ENCODE measurements at places on chromosomes 5 and 9.

GRCh38 chr5:8329773-8330172 is 460.8 kb downstream of the MTRR start:
- DNase-seq: no peak

DNA sequence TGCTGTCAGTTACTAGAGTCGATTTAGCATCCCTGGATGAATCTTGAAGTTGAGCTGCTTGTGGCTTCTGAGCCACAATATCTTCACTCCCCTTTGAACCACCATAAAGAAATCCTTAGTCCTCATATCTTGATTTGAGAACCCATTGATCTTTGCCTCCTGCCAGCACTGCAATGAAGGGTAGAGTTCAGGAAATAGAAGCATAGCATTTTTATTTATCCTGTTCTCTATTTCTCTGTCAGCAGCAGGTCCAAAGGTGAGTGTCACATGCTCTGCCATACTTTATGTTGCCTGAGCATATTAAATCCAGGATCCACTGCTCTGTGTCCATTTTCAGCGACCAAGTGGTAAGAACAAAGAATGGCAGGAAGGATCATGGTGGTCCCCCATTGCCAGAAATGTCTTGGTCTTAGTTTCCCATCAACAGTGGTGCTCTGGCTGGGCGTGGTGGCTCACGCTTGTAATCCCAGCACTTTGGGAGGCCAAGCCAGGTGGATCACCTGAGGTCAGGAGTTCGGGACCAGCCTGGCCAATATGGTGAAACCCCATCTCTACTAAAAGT is 80.2 kb upstream of the PANK3 start:
- DNase-seq: no peak

- no peak for DNase-seq
Measured at GRCh38 chr9:118326326-118326725, 622.1 kb downstream of the TLR4 start.

DNA sequence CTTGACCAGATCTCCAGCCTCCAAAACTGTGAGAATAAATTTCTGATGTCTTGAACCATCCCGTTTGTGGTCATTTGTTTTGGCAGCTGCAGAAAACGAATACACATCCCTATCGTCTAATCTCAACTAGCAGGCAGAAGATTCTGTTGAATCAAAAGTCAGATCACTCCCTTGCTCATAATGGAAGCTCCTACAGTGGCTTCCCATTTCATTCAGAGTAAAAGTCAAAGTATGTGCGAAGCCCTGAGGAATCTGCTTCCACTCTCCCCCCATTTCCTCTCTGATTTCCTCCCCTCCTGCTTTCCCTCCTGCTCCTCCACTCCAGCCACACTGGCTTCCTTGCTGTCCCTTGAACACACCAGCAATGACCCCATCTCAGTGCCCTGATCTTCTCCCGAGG is 34.8 kb upstream of the SPOCK1 start:
- DNase-seq: no peak

DNA sequence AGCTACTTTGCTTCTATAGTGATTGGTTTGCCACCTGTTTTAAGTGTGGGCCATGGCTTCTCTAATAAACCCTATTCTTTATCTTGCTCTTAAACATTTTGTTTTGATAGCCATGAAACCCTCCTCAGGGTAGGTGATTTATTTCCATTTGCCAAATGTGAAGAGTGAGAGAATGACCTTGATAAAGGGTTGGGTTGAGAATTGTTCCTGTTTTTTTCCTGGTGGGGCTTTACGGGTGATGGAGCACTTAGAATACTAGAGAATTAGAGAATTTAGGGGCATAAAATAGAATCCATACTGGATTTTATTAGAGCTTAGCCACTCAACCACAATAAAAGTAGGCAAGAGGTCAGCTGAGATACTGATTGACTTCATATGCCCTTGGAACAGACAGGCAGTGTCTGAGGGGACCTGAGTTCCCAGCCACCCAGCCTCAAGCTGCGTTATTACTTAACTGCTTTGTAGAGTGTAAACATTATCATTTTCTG is 68.9 kb downstream of the COMMD10 start:
- no peak for DNase-seq

GRCh38 chr5:72238712-72239445 is 81.2 kb downstream of the MRPS27 start:
- DNase-seq: no peak

GRCh38 chr9:95449016-95449415 is 67.8 kb downstream of the PTCH1 start:
- DNase-seq: no peak

- no peak for DNase-seq
Measured at GRCh38 chr5:119136666-119137318, 65.9 kb downstream of the DMXL1 start.

- no peak for DNase-seq
Measured at GRCh38 chr5:53027913-53028312, 38.8 kb downstream of the ITGA2 start.

GRCh38 chr5:173051746-173052145 is 4.4 kb upstream of the CREBRF start:
- DNase-seq: no peak

DNA sequence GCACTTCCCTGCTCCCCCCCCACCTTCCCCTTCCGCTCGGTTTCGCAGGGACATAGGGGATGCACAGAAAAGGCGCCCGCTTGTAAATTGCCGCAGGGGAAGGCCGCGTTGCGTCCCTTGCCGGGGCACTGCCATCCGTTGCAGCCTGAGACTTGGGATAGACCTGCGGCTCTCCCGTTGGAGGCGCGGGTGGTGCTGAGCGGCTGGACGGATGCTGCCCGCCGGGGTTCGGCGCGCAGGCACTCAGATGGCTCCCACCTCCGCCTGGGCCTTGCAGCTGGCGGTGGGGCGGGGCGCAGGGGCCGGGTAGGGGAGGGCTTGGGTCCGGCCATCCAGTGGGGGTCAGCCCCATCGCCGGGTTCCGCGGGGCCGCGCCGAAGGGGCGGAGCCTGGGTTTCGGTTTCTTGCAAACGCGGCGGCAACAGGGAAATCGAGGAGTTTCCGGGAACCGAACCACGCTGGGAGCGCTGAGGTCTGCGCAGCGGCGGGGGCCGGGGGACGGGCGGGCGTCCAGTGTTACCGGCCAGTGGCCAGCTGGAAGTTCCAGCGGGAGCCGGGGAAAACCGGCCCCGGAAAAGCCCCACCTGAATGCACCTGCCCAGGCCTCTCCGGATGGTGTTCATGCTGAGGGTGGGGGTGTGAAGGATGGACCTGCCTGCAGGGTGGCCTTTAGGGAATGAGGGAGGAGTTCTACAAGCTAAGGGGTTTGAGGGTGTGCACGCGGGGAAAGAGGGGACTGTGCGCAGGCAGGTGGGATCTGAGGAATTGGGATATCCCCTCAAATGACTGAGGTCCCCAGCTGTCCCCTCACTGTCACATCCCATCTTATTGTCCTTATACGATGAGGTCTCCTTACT is 6.3 kb upstream of the IRF1 start:
- peak; percentile 90 for DNase-seq

- peak; percentile 12 for DNase-seq
Measured at GRCh38 chr5:131171276-131171810, 599 bp downstream of the LYRM7 start.

DNA sequence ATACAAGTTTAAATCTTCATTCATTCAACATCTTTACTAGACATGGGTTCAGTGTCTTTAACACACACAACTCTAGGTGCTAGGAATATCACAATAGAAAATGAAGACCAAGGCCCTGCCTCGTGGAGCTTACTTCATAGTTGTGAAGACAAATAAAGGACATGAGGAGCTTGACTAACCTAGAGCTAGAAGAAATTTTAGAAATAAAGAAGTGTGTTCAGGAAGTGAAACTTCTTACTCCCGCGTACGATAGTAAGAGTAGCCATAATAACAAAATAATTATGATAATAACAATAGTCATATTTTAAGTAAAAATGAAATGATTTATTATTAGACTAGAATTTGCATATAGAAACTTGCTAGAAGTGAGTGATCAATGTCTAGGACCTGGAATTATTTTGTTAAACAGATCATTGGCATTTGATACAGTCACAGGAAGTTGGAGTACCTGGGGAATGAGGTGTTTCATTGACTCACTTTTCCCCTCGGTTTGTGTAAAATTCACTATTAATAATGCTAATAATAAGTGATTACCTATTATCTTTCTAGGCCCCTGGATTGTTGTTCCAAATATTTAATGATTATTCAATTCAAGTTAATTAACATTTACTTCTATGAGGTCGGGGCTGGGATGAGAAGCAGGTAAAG is 331.3 kb downstream of the NSG2 start:
- DNase-seq: no peak

- DNase-seq: no peak
Measured at GRCh38 chr9:123410281-123410910, 54.4 kb downstream of the CRB2 start.

DNA sequence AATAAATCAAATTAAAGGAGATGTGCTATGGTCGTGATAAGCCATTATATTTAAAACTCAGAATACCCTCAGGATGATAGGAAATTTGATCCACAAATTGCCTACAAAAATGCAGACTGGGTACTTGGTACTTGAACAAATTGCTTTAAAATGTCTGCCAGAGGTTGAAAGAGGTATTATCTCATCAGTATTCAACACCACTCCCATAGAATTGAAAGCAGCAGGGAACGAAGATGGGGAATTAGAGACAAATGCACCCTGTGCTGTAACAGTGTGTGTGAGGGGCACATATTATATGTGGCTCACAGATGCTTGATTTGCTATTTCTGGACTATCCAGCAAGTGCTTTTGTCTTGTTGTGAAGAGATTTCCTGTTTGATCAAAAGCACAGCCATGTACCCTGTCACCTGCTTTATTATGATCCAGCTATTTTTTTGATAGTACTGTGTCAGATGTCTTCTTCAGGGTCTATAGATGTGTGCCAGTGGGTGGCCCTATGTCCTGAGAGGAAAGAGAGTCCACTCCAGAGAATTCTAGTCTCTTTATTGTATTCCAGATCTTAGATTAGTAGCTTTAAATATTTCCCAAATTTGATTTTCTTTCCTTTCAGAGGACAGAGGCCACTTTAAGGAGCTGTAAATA is 120.1 kb downstream of the XRCC4 start:
- no peak for DNase-seq

DNA sequence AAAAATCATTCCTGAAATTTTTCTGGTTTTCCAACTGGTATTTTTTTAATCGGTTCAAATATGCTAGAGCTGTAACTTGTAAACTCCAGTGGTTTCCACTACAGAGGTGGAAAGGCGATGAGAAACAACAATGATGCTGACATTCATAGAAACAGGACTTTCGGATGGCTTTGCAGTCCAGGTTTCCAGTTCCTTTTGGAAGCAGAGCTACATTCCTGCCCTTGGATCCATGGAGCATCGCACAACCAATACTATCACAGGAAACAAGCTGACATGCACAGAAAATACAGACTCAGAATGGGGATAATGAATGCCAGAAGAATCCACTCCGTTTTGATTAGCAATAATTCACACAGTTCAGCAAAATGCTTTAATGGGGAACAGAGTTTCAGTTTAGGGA is 140.0 kb downstream of the EPB41L4A start:
- DNase-seq: no peak

DNA sequence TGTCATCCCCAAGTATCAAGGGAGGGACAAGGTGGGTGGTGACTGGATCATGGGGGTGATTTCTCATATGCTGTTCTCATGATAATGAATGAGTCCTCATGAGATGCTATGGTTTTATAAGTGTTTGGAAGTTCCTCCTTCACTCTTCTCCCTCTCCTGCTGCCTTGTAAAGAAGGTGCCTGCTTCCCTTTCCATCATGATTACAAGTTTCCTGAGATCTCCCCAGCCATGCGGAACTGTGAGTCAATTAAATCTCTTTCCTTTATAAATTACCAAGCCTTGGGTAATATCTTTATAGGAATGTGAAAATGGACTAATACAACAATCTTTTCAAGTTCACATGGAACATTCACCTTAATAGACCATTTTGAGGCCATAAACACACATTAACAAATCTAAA is 21.5 kb upstream of the DOCK2 start:
- DNase-seq: no peak

DNA sequence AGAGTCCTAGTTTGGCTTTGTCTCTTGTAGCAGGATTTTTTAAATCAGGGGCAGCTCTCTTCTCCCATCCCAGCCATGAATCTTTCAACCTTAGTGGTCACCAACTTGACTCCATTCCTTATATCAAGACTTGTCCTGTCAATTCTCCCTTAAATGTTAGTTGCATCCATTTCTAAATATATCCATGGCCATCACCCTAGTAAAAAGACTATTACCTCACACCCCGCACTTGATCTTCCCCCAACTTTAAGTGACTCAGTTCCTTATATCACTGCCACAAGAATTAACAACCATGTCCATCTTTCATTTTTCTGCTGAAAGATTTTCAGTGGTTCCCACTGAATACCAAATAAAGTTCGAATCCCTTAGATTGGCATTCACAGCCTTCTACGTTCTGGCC is 67.0 kb downstream of the STX17 start:
- DNase-seq: no peak

- no peak for DNase-seq
Measured at GRCh38 chr9:70034271-70034711, 9.4 kb upstream of the MAMDC2 start.

GRCh38 chr9:102867488-102867887 is 127.6 kb upstream of the CYLC2 start:
- DNase-seq: no peak

DNA sequence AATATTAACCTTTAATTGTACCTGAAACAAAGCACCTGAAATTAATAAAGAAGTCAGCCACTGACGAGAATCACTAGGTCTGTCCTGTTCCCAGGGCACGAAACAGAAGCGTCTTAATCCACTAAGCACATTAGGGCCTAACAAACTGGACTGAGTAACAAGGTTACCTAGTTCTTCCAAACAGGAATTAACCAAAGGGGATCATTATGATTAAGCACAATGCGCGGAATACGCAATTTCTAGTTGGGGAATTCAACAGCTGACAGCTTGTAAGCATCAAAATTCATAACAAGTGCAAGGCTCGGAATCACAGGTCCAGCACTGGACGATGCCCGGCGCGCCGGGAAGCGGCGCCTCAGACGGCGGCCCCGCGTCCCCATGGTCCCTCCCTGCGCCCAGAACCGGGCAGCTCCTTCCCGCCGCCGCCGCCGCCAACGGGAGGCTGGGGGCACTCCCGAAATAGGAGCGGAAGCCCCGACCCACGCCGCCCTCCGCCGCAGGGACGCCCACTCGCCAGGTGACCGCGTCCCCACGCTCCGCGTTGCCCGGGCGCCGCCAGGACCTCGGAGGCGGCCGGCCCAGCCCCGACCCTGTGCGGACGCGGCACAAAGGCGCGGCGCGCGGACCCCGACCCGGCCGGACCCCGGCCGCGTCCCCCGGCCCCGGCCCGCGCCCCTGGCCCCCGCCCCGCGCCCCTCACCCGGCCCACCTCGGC is 898 bp downstream of the CAMSAP1 start:
- no peak for DNase-seq

- DNase-seq: no peak
Measured at GRCh38 chr9:14797435-14797834, 74.9 kb upstream of the CER1 start.

- DNase-seq: no peak
Measured at GRCh38 chr5:164234321-164234720, 728.9 kb downstream of the MAT2B start.

All from NK-92 treated with Interleukin-12 subunit alpha and Interleukin-12 subunit beta, amount 100 ng/mL, for 24 hours (cell line).